ENCODE measurements at places on chromosomes 5 and 9.

DNA sequence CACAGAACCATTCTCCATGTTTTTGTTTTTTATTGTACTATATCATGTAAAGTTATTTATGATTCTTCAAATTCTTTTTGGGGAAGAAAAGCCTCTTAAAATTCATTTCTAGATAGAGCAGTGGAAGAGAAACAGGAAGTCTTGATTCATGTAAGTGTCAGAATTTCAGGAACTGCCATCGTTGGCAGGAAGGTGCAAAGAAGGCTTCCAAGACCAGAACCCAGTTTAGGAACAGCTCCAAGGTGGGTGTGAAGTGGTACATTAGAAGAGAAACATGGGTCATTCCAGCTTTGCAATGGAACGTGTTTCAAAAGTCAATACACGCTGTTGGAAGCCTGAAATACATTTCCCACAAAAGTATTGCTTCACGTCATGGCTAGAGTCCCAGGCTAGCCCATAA lies 14.8 kb downstream of the SAXO1 start:
- no peak for DNase-seq

GRCh38 chr5:54799645-54800044 lies 185.7 kb downstream of the ESM1 start:
- DNase-seq, result no peak

GRCh38 chr9:69748304-69748703 lies 11.5 kb downstream of the PTAR1 start:
- DNase-seq, result no peak

DNA sequence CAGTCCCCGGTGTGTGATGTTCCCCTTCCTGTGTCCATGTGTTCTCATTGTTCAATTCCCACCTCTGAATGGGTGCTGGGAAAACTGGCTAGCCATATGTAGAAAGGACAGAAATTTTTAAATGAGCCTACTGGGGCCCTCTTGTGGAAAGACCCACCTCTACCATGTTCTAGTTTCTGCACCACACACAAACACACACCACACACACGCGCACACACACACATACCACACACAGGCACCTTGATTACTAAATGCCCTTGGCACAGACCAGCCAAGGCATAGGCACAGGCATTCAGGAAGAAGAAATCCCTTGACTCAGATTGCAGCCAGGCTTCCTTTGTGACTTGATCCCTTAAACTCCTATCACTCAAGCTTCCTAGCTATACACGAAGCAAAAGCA lies 60.5 kb downstream of the SIL1 start:
- no peak for DNase-seq

GRCh38 chr5:113232667-113233066 lies 202.1 kb downstream of the TSSK1B start:
- DNase-seq, result no peak

GRCh38 chr5:14281746-14282181 lies 138.6 kb downstream of the TRIO start:
- DNase-seq, result no peak

DNA sequence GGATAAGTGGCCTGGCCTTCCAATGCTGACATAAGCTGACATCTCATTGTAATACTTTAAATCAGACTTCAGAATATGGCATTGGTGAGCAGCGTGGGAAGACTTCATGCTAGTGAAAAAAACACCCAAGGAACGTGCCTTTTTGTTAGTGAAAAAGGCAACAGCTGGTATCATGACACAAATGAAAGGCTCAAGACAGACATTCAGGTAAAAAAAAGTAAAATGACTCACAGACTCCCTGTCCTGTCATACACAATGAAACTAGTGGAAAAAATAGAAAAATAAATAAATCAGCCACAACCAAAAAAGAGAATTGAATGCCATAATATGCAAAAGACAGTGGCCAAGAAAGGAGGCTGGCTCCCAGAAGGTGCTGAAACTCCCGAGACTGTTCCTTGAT lies 24.4 kb upstream of the PPP1R2B start:
- DNase-seq, result no peak

DNA sequence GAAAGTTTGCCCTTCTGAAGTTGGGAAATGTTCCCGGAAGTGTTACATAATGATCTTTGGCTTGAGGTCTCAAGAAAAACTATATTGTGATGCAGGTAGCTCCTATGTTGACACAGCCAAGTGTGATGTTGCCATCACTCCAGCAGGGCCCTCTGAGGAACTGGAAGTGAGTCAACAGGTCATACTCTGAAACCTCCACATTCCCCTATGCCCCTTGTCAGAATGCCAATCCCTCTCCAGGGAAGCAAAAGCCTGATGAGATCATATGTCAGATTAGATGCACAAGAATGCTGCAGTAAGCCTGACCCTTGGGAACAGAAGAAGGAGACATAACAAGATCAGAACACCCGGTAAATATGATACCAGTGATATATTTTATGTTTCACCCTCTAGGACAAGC lies 66.8 kb upstream of the ITGA2 start:
- DNase-seq, result no peak

GRCh38 chr9:70392189-70392588 lies 22.3 kb downstream of the KLF9 start:
- no peak for DNase-seq

- no peak for DNase-seq
Measured at GRCh38 chr5:42872865-42873264, 61.2 kb upstream of the SELENOP start.

DNA sequence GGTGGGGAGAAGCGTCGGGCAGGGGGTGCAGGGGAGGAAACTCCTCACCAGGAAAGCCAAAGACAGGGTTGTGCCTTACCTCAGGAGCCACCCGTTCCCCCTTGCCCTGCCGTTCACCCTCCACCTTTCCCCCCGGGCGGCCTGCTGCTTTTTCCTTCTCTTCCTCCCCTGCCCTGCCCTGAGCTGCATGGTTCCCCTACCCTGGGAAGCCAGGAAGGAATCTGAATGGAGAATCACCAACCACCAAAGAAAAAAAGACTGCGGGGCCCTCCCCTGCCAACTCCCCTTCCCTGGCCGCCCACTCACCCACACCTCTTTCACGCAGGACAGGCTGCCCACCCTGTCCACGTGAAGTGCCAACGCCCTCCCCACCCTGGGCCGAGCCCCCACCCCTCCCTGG lies 820 bp upstream of the NFX1 start:
- DNase-seq, result no peak

DNA sequence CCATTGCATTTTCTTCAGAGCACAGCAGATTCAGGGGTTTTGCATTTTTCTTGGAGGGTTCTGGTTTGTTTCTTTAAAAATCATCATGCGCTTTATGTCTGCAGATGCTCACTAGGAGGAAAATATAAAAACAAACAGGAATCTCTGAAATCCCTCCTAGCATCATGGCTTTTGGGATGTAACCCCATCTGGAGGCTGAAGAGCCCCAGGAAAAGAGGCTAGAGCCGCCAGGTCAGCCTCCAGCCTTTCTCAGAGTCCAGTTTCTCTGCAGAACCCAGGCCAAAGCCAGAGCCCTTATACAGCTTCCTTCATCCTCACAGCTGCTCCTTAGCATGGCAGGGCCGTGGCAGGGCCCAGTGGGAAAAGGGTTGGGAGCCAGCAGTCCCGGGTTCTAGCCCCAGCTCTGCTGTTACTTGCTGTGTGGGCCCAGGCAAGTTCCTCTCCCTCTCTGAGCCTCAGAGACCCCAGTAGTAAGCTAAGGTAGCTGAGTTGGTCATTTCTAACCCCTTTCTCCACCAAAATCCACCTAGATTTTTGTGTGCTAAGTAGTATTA lies 62.1 kb downstream of the PAX5 start:
- DNase-seq, result no peak

DNA sequence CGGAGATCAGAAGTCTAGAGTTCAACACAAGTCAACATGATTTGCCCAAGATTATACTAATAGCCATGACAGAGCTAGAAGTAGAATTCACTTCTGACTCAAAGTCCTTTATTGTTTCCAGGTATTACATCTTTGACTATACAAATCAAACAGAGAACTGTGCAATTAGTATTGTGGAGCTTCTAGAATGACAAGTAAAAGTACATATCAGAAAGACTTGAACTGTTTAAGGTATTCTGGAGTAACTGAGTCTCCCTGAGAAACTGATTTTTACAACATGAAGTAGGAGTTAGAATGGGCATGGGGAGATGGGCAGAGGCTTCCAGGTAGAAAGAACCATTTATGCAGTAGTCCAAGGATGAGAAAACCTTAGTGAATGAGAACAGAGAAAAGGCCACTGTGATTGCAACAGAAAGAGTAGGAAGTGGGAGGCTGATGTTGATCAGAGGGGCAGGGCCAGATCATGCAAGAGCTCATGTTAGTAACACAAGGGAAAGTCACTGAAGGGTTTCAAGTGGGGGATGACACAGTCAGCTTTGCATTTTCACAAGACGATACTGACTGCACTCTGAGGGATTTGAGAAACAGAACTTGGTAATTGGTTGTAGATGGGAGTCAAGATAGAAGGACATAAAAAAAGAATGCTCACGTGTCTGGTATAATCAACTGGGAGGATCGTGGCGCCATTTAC lies 280.7 kb downstream of the RFX3 start:
- no peak for DNase-seq

DNA sequence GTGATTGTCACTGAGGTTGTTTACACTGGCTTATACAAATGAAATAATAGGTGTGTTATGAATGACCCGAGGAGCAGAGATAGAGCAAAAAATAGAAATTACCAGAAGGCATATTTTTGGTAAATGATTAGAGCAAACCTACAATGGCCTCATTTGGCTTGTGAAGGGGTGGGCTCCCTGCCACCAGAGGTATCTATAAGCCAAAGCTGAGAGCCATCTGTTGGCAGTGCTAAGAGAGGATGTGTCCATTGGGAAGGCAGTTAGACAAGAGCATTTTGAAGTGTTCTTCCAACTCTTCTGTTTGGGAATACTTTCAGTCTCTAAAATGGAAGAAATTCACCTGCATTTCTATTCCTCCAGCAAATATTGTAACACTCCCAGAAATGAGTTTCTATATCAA lies 10.6 kb downstream of the NIPAL4 start:
- DNase-seq, result no peak

DNA sequence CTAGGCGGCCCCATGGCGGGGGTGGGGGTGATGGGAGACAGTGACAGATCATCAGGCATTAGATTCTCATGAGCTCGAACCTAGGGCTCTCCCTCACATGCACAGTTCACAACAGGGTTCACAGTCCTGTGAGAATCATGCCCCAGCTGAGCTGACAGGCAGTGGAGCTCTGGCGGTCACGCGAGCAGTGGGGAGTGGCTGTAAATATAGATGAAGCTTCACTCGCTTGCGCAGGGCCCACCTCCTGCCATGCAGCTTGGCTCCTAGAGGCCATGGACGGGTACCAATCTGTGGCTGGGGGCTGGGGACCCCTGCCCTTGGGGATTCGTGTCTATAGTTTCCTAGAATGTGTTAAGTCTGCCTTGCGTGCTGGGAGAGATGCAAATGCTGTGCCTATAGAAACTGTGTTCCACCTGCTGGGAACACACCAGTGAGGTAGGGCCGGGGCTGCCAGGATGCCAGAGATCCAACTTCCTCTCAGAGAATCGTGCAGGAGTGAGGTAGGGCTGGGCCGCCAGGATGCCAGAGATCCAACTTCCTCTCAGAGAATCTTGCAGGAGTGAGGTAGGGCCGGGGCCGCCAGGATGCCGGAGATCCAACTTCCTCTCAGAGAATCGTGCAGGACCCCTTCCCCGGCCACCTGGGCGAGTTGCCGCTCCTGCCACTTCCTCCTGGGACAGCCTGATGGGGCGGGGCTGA lies 14.1 kb upstream of the EXOC3 start:
- DNase-seq, result no peak

GRCh38 chr5:143148771-143149170 lies 254.7 kb downstream of the NR3C1 start:
- no peak for DNase-seq

DNA sequence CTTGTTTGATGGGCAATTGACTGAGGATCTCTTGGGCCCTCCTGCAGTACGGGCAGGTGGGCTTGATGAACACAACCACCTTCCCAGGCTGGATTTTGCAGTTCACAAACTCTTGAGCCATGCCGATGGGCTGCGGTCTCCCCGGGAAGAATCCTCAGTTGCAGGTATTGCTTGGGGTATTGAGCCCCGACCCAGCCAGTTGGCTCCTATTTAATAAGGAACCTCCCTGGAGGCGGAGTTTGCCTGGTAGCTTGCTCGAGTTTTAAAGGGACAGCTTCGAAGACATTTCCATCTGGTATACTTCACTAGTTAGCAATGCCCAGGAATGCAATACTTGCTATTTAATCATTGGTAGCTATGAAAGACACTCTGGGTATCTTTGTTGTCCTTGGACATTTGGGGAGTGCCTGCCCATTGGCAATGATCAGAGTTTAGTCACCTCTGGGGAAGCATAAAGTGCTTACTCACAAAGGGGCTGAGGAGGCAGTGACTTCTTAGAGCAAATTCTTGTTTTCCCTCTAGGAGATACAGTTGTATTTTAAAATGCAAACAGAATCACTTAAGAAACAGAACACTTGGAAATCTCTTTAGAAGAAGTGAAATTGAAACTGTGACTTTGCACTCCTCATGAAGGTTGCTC lies at the start of gene GLRX:
Gene GLRX, minus strand, starts transcription at position 185 of the 640 bp plus-strand sequence. Its CDS starts 64 bp downstream, at position 121.
- DNase-seq, result peak; percentile 8

DNA sequence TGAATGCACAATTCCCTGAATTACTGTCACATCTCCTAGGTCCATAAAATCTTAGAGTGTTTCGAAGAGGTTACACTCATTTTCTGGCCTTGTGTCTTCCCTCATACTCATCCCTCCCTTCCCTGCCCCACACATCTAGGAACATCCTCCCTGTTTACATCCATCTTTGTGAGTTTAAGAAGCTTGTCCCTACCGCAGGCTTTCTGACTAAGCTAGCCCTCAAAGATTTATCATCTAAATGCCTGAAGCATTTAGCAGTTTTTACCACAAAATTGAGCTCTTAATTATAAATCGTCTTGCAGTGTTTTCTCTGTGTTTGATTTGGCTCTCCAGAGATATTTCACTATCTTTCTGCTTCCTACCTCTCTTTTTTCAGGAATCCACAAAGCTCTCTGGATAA lies 374.8 kb downstream of the KIAA0825 start:
- DNase-seq, result no peak

DNA sequence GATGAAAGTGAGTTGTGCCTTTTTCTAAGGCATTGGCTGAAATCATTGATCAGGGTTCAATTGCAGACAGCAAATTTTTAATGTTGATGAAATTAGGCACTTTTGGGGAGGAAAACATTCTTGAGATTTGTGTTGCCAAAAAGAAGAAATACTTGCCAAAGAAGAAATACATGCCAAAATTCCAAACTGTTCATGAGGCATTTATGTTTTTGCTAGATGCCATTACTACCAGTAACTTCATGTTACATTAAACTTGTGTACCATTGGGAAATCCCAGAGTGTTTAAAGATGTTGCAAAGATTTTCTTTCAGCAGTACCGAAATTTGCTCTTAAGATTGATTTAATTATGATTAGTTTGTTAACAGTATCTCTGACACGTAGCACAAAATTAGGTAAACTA lies 7.0 kb downstream of the XRCC4 start:
- DNase-seq, result no peak

DNA sequence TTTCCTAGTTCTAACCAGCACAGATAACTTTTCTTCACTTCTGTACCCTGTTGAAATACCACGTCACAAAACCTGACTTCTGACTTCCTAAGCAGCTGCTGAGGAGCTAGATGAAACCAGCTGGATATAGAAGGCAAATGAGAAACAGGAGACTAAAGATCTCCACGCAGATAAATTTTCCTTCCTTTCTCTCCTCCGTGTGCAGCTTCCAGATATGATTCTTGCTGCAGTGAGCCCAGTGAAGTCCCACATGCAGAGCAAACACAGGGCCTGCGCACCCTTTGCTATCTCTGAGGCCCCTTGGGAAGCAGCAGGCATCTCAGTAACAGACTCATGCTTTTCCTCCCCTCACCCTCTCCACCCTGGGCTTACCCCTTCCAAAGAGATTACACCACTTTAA lies 1638.3 kb downstream of the MAT2B start:
- DNase-seq, result no peak

All from activated CD4-positive, CD25-positive, alpha-beta regulatory T cell (primary cell).